ENCODE measurements at places on chromosomes 7 and 10.

DNA sequence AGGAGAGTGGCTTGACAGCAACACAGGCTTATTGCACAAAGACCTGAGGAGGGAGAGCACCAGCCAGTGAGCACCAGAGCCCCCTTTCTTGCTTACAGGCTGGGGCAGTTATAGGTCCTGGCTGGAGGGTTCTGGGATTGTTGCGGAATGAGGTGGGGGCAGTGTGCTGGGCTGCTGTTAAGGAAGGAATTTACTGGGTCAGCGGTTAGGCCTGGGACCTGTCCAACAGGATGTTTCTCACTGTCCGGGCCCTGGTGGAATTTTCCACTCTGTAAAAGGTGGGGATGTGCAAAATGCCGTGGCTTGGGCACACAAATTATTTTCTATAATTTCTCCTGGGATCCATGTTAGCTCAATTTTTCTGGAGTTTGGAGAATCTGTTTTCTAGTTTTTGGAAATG, 757.3 kb downstream of the TYW1 start:
- DNase-seq, result no peak

- no peak for DNase-seq
Measured at GRCh38 chr7:127690806-127691205, 38.8 kb downstream of the SND1 start.

DNA sequence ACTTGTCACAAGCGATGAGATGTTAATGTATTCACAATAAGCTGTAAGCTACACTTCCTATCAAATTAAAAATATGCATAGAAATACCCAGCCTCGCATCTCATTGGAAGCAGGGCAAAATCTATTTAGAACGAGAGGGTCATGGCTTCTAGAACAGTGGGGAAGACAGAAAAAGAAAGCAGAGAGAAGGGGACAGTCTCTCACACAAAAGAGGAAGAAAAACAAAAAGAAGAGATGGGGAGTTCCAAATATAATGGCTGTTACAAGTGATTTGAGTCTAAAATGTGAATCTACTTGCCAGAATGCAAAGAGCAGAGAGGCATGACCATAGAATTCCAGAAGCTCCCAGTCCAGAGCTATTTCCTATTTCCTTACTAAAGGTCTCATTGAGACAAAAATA, 13.8 kb downstream of the LRRN3 start:
- no peak for DNase-seq

GRCh38 chr7:101991860-101992259, 174.4 kb downstream of the CUX1 start:
- DNase-seq, result no peak

DNA sequence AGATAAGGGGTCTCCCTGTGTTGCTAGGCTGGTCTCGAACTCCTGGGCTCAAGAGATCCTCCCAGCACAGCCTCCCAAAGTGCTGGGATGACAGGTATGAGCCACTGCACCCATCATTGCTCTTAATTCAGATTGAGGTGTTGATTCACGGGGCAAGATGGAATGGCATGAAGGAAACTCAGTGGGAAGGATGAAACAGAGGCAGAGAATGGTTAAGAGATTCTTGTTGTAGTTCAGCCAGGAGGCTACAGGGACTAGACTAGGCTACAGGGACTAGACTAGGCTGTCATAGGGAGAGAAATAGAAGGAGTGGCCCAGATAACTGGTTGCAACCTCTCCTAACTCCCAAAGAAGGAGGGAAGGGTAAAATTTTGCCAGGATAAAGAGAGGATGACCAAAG, 48.0 kb downstream of the THNSL1 start:
- no peak for DNase-seq

- DNase-seq, result no peak
Measured at GRCh38 chr10:78656417-78657162, 412.2 kb upstream of the ZMIZ1 start.

GRCh38 chr7:90603346-90603745, 7.2 kb downstream of the CDK14 start:
- DNase-seq, result no peak

DNA sequence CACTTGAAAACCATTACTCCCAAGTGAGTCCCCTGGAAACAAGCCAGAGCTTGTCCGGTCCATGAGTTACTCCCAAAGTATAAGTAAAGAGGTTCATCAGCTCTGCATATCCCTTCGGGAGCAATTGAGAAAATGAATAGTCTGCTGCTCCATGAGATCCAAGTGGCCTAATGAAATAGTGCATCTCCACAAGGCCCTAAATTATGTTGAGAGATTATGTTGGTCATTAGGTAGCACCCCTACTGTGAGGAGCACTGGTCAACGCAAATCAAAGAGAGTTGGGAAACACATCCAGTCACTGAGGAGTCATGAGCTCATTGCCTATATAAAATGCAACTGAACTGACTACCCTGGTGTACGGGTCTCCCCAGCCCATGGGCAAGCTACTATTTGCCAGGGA, 205.5 kb upstream of the AOAH start:
- DNase-seq, result no peak

- no peak for DNase-seq
Measured at GRCh38 chr10:49225218-49225876, 37.2 kb upstream of the TMEM273 start.

GRCh38 chr10:100670828-100671479, 74.4 kb upstream of the PAX2 start:
- DNase-seq, result peak; percentile 61

GRCh38 chr7:69677881-69678493, 79.7 kb downstream of the AUTS2 start:
- no peak for DNase-seq

DNA sequence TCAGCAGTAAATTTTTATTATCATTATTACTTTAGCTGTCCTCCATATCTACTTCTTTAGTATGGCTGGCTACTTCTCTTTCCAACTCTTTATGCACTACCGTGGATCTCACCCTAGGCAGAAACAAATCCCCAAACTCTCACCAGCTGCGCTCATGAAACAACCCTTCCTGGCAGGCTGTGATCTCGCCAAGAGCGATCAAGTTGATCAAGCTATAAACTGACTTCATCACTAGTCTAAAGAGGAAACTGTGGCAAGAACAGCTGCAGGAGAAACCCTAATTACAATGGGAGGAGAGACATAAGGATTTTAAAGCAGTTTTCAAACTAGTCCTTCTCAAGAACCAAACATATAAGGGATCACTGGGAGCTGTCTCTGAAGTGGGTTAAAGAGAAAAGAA, 160.5 kb upstream of the PRSS58 start:
- DNase-seq, result no peak

GRCh38 chr10:48805848-48806247, 121.2 kb downstream of the WDFY4 start:
- DNase-seq, result no peak

DNA sequence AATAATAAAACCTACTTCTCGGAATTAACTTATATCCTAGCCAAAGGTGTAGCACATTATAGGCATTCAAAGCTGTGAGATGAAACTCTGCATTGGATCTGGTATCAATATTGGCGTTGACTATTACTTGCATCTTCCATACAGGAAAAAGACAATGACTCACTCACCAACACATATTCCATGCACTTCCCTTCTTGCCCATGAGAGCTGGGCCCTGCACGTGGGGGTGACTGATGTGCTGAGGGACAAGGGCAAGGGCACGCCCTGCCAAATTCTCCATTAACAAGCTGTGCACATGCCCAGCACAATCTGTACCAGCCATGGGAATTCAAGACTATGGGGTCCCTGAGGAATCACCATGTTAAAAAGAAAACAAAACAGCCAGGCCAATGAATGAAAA, 188.1 kb upstream of the PDE1C start:
- no peak for DNase-seq

GRCh38 chr7:25665903-25666670, 437.8 kb upstream of the NPVF start:
- DNase-seq, result no peak

DNA sequence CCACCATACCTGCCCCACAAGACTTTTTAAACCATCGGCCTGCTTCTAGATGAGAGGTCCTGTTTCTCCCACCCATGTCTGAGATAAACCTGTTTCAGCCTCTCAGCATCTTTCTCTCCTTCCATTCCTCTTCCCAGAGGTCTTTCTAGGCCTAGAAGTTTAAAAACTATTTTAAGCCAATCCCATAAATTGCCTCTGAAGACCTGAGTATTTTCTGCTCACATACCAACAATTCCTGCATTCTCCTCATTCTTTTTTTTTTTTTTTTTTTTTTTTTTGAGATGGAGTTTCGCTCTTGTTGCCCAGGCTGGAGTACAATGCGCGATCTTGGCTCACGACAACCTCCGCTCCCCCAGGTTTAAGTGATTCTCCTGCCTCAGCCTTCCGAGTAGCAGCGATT, 262.9 kb upstream of the AUTS2 start:
- no peak for DNase-seq

DNA sequence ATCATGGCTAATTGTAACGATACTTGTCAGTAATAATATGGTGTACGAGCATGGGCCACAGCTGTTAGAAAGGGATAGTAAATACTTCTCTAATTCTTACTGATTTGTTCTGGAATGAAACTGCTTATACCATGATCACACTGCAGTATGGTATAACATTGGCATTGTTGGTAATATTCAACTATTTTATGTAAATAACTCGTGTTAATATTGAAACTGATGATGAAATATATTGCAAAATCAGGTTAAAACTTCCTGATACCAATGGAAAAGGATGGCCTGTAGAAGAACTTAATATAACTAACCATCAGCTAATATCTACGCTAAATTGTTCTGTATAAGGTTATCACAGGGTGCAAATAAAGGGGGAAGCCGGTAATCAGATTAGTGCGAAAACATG, 10.3 kb downstream of the OR2A14 start:
- DNase-seq, result no peak

- peak; percentile 2 for DNase-seq
Measured at GRCh38 chr7:97179454-97180104, 62.1 kb downstream of the SDHAF3 start.

DNA sequence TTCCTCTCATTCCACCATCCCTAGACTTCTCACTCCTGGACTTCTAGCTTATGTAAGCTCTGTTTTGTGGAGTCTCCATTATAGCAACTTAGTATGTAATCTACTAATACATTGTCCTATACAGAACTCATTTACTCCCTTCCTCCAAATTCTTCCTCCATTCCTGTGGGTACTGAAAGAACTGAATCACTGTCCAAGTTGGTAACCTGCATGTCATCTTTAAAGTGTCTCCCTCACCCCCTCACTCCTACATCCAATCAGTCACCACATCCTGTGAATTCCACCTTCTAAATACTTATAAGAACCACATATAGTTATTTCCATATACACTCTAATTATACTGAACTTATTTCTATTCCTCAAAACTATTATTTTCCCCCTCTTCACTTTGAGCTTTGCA, 20.3 kb downstream of the AASS start:
- no peak for DNase-seq

DNA sequence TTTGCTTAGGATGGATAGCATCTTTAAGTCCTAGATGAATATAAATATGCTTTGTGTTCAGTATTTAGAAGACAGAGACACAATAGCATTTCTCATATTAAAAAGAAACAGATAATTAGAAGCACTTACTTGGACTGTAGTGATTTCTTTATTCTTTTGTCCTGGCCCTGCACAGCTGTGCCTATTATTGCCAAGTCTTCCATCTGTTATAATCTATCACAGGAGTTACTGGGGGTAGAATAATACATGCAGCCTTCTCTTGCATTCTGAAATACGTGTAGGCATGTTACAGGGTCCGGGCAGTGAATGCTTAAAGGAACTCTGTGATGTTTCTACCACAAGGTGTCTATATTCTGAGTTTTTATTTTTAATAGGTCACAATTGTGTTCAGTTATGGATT, 461.5 kb upstream of the COBL start:
- no peak for DNase-seq

GRCh38 chr10:9081253-9081652, 1026.8 kb downstream of the GATA3 start:
- no peak for DNase-seq

- no peak for DNase-seq
Measured at GRCh38 chr10:3735175-3735574, 49.8 kb downstream of the KLF6 start.

GRCh38 chr10:86878983-86879713, 78.3 kb downstream of the MMRN2 start:
- DNase-seq, result no peak

DNA sequence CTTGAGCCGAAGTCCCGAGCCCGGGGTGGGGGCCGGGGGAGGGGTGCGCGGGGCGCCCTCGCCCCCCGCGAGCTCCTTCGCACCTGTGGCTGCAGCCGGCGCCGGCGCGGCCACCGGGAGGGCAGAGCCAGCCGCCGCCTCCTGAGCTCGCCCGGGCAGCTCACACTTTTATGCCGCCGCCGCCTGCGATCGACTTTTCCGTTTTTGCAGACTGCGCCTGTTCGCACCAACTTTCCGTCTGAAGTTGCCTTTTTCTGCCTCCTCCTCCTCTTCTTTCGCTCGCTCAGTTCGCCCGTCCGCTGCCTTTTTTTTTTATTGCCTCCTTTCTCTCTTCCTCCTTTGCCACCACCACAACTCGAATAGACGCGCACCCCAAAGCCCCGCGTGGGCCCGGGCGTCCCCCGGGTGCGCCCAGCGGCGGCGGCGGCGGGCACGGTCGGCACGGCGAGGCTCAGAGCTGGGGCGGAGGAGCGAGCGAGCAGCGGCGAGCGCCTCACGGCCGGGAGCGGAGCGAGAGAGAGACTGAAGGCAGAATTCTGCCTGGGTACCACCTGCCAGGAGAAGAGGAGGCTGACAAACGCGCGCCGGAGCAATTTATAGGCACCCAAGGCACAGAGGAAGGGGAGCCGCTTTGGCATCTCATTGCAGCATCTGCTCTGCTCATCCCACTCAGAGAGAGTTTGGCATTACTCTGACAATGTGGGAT, at the start of gene C1QL3:
Gene C1QL3 (minus strand): TSS at position 569 of the 706 bp plus-strand sequence. CDS start 814 bp downstream, outside the sequence.
- DNase-seq, result no peak

- DNase-seq, result peak; percentile 64
Measured at GRCh38 chr7:157278791-157279724, 57.7 kb upstream of the DNAJB6 start.

- DNase-seq, result no peak
Measured at GRCh38 chr7:55026867-55027490, 8.2 kb downstream of the EGFR start.

- DNase-seq, result no peak
Measured at GRCh38 chr10:68105820-68106219, 3.5 kb upstream of the MYPN start.

DNA sequence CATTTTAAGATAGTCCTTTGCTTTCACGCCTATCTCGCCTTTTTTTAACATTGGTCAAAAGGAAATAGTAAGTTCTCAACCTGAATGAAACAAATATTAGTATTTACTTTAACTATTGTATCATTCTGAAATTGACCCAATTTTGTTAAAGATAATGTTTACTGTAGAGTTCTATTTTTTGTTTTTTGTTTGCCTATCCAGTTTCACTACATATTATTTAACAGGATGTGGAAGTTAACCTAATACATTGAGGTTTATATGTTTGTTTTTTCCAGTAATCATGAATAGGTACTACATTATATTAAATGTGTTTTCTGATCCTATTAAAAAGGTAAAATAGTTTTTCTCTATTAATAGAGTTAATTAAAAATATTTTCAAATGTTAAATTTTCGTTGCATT, 26.5 kb downstream of the ACSM6 start:
- no peak for DNase-seq
